NCI-H187 treated with DMSO at 0.1 percent for 48 hours (cell line): ENCODE measurements at places on chromosomes 4 and X.

DNA sequence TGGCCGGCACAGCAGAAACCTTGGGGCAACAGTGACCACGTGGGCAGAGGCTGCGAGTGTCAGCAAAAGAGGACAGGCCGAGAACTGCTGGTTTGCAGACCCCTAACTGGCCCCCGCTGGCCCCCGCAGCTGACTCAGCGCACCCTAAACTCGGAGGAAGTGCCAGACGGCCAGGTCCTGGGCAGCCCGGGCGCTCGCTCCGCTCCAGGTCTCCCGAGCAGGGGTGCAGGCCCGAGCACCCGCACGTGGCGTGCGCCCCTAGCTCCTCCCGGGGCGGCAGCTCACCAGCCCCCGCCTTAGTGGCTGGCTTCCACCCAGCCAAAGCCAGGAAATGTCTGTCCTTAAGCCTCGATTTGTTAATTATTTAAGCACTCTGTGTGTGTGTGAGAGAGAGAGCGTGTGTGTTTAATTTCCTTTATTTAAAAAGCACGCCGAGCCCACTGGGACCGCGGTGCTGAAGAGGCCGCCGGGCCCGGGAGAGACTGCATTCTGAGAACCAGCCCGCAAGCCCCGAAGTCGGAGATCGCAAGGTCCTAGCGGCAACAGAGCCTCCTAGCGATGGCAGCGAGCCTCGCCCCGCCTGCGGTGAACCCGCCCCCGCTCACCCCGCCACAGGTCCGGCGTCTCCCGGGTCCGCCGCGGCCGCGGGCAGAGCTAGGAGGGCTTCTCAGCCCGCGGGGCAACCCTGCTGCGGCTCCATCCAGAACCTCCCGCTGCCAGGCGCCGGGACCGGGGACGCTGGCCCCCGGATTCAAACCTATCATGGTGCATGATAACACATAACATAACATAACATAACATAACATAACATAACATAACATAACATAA lies 45.9 kb upstream of the CDKN2AIP start:
- DNase-seq: no peak

DNA sequence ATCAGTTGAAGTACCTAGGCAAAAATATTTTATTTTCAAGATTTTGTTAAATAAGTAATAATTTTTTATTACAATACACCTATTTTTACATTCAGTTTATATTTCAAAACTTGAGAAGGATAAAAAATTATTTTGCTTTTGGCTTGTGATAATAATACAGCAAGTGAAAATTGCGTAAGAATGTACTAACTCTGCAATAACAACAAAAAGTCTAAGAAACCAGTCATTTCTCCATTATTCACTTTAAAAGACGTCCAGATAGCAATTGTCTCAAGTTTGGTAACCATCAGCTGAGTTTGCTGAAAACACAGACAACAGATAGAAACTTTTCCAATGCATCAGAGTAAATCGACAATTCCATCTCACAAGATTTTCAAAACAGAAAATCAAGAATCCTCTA lies 12.1 kb downstream of the CXCL8 start:
- DNase-seq: no peak

DNA sequence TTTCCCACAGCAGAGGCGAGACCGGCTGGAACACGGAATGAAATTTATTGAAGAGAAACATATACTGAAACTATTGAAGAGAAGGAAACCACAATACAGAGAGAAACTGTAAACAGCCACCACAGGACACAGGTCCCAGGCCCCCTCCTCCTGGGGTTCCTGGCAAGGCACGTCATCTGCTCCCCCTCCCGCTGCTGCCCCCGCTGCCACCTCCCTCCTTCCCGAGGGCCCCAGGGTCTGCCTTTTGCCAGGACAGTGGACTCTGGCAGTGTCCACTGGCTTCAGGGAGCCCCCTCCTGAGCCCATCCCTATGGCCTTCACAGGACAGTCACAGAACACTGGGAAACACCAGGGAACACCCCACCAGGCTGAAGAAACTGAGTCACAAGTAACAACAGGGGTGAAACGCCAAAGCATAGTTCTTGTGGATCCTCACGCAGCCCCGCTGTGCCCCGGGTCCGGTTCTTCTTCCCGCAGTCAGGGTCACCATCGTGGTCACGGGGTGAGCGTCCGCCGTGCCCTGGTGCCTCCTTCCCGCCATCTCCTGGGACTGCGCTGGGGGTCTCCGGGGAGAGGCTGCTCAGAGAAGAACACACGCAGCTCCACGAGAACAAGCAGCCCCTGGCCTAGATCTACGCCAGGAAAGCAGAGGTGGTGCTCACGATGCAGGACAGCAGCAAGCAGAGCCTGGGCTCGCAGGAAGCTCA lies 5.4 kb downstream of the PNMA6E start:
- no peak for DNase-seq

DNA sequence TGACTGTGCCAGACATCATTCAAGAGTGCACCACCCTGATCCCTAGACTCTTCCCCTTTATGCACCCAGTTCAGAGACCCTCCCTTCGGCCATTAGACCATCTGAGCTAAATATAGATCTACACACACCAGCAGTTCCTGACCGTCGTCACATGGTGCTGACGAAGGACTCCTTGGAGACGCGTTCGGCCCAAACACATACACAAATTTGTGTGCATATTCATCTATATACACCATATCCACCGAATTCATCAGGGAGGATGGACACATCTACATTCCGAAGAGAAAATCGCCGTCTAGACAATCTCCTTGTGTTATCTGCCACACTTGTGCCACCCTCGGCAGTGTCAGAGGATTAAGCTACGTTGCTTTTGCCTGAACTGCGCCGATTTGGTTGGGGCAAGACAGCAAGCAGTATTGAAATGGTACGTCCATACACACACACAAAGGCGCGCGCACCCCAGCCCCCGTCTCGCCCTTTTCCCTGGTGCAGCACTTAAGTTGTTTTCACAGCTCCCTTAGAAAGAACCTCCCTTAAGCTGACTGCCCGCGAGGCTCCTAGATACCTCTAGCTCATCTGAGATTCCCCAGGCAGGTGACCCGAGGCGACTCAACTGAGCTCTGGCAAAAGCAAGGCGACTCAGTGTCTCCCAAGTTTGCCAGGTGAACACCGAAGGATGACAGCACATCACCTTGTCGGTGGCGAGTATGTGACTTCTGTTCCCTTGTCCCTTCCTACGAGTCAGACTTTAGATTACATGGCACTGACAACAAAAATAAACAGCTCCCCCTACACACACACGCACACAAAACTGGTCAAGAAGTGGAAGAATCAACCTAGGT lies 1.0 kb downstream of the RASGEF1B start:
- peak; percentile 33 for DNase-seq

GRCh38 chr4:182808673-182809416 lies 108.3 kb downstream of the DCTD start:
- no peak for DNase-seq

DNA sequence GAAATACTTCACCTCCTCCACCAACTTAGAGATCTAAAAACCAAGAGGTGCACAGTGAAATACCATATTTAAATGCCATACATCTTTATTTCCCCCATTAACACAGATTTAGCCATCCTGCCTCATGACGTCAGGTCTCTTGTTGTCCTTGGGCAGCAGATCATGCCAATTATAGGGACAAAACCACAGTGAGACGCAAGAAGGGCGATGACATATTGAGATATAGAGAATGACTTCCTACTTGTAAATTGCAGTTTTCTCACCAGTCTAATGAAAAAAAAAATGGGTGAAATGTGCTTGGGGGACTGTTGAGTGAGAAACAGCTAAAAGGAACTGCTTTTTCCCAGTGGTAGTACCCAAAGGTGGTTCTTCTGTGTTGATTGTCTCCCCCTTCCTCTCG lies 24.3 kb downstream of the RS1 start:
- DNase-seq: no peak

DNA sequence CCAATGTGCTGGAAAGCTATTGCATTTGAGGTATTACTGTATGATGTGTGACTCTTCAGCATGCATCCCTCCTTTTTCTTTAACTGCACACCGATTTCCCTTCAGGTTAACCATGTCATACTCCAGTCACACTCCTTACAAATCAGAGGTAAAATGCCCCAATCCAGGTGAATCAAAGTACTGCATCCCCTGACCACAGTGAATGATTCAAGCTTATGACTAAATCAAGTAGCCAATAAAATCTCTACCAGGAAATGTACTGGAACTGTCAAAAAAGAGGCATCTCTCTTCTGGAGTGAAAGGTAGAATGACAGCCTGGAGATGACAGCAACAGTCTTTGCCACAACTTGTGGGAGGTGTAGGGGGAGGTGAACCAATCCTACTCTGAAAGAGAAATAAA lies 10.4 kb downstream of the ADAMTS3 start:
- no peak for DNase-seq

DNA sequence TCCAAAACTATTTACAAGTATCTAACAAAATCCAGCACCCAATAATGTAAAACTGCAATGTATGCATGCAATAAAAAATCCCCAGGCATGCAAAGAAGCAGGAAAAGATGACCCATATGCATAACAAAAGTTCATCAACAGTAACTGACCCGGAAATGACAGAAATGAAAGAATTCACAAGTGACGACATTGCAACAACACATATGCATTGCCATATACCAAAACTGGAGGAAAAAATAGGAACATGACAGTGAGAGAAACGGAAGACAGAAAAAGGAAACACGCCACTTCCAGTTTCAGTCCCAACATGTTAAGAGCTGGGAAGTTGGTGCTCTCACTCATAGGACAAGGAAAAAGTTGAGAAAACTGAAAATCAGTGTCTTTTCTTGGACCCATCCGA lies 154.6 kb downstream of the EVC2 start:
- no peak for DNase-seq
